Gastroesophageal sphincter (tissue), 4 donors: ENCODE measurements at places on chromosomes 2 and 18.
A peak's percentile ranks its signal among the peaks of the same experiment; 100 is the strongest.

DNA sequence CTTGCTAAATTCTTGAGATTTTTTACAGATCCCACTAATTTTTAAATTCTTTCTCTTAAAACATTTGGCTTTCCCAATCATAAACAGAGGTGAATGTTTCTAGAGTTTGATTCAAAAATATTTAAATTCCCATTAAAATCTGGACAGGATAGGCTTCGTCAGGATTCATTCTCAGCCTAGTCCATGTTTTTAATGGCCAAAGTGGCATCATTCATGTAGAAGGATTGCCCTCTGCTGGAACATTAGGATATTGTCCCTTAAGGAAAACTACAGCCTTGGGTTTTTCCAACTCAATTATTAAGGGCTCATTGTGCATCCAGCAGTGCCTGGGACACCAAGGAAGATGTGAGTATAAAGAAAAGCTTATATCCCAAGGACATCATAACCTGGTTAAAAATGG is 71.7 kb downstream of the TPGS2 start:
- peak; percentile 61 for ATAC-seq

GRCh38 chr2:216445501-216445900 is 33.2 kb downstream of the SMARCAL1 start:
- ATAC-seq, result no peak

GRCh38 chr2:54667266-54667639 is 56.2 kb upstream of the EML6 start:
- no peak for ATAC-seq

DNA sequence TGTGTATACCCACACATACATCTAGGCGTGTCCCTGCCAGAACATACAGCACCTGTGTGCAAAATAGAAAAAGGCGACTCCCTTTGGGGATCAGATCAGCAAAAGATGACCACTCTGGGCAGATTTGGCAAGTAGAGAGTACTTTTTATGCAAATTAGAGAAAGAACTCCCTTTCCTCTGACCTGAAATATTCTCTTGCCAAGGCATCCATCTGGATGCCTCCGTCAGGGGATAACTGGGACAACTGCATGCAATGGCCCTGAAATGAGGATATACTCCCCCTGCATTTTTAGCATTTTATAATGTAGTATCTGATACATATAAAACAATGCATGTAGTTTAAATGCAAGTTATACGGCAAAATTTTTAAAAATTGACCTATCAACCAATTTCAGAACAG is 247.7 kb downstream of the ICOS start:
- no peak for ATAC-seq

GRCh38 chr2:214395040-214395439 is 15.8 kb upstream of the VWC2L start:
- ATAC-seq, result no peak
